GM12878 (cell line): ENCODE measurements at places on chromosomes 3 and 15. TPM values are rescaled to one million over a fixed set of nuclear protein-coding genes. Genes with fewer than 3 reads are reported as not detected.

DNA sequence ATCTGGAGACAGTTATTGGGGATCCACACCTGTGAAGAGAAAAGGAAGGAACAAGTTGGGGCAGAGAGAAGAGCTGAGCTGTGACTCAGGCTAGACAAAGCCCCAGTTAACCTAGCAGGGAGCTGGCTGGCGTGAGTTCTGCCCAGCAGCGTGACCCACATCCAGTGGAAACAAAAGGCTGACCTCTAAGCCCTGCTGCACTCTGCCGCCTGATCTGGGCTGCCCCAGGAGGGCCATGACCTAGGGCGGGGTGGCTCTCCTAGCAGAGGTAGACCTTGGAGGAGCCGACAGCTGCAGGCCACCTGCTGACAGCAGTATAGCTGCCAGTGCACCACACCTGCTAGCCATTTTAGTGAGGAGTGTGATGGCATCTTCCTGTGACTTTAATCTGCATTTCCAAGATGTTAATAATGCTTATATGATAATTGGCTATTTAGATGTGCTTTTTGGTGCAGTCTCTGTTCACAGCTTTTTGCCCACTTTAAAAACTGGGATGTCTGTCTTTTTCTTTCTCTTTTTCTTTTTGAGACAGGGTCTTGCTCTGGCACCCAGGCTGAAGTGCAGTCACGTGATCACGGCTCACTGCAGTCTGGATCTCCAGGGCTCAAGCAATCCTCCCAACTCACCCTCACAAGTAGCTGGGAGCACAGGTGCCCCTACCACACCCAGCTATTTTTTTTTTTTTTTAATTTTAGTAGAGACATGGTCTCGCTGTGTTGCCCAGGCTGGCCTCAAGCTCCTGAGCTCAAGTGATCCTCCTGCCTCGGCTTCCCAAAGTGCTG is 78.1 kb downstream of the LSM3 start:
- no peaks in the 10 kb centered on the region for H3K4me1 ChIP-seq
- no peak overlapping the region for H3K4me3 ChIP-seq
- no peak overlapping the region for H3K27ac ChIP-seq
- DNase-seq = no peak
- H3K36me3 ChIP-seq = no peaks in the 10 kb centered on the region
- H3K27me3 ChIP-seq = no peaks in the 10 kb centered on the region; the same call in 1 of the 2 replicates

Gene SLC2A2
- total RNA-seq = 0.10 and 0.19 TPM in 2 replicates

- H3K4me1 ChIP-seq = peaks cover 5% of the 10 kb centered on the region
- H3K27me3 ChIP-seq = no peaks in the 10 kb centered on the region
- no peak overlapping the region for H3K27ac ChIP-seq
- no peak for DNase-seq
- H3K4me3 ChIP-seq = no peak overlapping the region
- no peaks in the 10 kb centered on the region for H3K36me3 ChIP-seq
Measured at GRCh38 chr15:38682861-38683260, 118.2 kb upstream of the RASGRP1 start.

- H3K27me3 ChIP-seq = no peaks in the 10 kb centered on the region
- no peak overlapping the region for H3K4me3 ChIP-seq
- no peak overlapping the region for H3K27ac ChIP-seq
Measured at GRCh38 chr3:181464033-181464694, 247.6 kb upstream of the SOX2 start.

Gene ARGFX
- not detected in 2 replicates for total RNA-seq

Gene POPDC2
- 3.5 and 3.9 TPM in 2 replicates for total RNA-seq

DNA sequence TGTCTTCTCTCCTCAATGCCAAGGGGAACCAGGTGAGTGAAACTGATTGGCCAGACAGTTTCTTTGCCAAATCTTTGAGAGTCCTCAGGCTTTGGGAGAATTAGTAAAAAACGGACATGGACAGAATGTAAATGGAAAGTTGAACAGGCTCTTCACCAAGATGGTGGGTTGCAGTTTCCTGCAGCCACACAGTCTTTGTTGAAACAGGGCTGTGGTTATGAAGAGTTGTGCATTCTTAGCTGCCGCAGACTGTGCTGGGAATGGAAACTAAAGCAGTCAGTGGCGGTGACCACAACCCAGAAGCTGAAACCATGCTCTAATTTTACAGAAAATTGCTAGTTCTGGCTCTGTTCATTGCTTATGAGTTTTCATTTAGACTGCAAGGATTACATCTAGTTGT is 42.1 kb upstream of the TASOR start:
- DNase-seq = peak; percentile 87
- peaks cover 26% of the 10 kb centered on the region for H3K4me1 ChIP-seq
- peaks cover 15% of the 10 kb centered on the region for H3K36me3 ChIP-seq
- H3K27ac ChIP-seq = peak overlapping the region; percentile 70

DNA sequence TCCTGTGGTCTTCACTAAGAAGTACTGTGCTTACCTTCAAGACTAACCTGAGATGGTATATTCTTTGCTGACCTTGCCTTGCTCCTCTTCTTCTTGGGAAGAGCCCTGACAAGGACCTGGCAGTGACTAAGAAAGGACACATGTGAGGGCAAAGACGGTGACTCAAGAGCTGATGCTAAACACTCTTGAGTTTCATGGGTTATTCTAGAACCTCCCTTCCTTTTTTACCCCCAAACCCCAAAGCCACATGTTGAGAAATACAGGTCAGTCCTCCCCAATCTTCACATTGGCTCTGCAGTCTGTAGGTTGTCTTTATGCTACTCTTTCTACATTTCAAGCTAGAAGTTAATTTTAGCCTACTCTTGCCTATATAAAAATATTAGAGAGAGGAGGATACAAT is 200.6 kb downstream of the SEMA6D start:
- DNase-seq = no peak
- no peaks in the 10 kb centered on the region for H3K4me1 ChIP-seq
- no peak overlapping the region for H3K27ac ChIP-seq

Gene PXYLP1
- 0.48 and 0.69 TPM in 2 replicates for total RNA-seq

DNA sequence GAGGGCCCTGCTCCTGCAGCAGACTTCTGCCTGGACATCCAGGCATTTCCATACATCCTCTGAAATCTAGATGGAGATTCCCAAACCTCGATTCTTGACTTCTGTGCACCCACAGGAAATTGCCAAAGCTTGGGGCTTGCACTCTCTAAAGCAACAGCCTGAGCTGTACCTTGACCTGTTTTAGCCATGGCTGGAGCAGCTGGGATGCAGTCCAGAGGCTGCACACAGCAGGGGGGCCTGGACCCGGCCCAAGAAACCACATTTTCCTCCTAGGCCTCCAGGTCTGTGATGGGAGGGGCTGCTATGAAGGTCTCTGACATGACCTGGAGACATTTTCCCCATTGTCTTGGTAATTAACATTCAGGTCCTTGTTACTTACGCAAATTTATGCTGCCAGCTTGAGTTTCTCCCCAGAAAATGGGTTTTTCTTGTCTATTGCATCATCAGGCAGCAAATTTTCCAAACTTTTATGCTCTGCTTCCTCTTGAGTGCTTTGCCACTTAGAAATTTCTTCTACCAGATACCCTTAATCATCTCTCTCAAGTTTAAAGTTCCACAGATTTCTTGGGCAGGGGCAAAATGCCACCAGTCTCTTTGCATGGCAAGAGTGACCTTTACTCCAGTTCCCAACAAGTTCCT is 11.8 kb upstream of the MYO5A start:
- no peaks in the 10 kb centered on the region for H3K4me1 ChIP-seq
- DNase-seq = no peak
- H3K27me3 ChIP-seq = no peaks in the 10 kb centered on the region
- no peaks in the 10 kb centered on the region for H3K36me3 ChIP-seq
- H3K4me3 ChIP-seq = no peak overlapping the region

DNA sequence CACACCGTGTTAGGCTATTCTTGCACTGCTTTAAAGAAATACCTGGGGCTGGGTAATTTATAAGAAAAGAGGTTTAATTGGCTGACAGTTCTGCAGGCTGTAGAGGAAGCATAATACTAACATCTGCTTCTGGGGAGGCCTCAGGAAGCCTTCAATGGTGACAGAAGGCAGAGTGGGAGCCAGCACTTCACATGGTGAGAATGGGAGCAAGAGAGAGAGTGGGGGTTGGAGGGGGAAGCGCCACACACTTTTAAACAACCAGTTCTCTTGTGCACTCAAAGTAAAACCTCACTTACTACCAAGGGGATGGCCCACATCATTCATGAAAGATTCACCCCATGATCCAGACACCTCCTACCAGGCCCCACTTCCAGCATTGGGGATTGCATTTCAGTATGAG is 181.1 kb downstream of the APBA2 start:
- no peaks in the 10 kb centered on the region for H3K27me3 ChIP-seq
- no peak for DNase-seq
- no peak overlapping the region for H3K27ac ChIP-seq

Gene ZIC1
- not detected in 2 replicates for total RNA-seq

DNA sequence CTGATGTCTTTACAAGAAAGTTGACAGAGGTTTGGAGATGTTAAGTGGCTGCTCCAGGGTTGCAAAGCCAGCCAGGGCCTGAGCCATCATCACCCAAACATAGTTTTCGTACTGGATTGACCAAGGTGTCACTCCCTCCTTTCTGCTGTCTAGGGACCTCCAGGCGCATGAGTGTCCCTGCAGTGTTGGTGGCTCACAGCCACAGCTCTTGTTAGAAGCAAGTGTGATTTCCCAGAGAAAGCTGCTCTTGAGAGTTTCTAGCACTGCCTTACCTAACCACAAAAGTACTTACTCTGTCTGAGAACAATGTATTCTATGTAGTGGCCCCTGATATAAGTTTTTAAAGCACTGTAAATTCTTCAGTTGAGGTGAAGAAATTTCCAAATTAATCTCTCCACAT is 144.1 kb downstream of the SOX2 start:
- H3K4me1 ChIP-seq = no peaks in the 10 kb centered on the region
- no peaks in the 10 kb centered on the region for H3K27me3 ChIP-seq
- H3K27ac ChIP-seq = no peak overlapping the region
- no peaks in the 10 kb centered on the region for H3K36me3 ChIP-seq
- no peak overlapping the region for H3K4me3 ChIP-seq
- DNase-seq = no peak

- no peak overlapping the region for H3K27ac ChIP-seq
- no peak for DNase-seq
- H3K36me3 ChIP-seq = peaks cover 32% of the 10 kb centered on the region
- no peak overlapping the region for H3K4me3 ChIP-seq
Measured at GRCh38 chr3:25749031-25749581, 34.1 kb downstream of the NGLY1 start.
